Head of caudate nucleus (tissue), 42 donors: ENCODE measurements at places on chromosomes 6 and 20.

- DNase-seq: peak; percentile 21
Observed at GRCh38 chr6:1436334-1437306, 47.2 kb downstream of the FOXF2 start.

DNA sequence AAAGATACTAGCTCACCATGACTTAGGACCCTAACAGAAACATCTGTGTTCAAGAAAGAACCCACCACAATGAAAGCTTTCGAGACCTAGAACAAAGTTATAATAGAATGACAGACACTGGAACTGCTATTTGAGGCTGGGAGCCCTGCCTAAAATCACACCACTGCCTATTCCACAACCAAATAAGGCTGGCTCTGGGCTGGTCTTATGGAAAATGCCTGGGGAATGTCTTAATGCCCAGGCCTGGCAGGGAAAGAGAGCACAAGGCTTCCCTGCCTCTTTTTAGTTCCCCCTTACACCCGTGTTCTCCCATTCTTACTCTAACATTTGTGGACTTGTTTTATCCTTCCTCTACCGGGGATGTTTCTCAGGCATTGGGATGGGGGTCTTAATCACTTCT lies 5.6 kb upstream of the METTL24 start:
- DNase-seq: no peak

GRCh38 chr6:26205161-26205624 lies 118.0 kb downstream of the HFE start:
- DNase-seq: peak; percentile 69

- no peak for DNase-seq
Observed at GRCh38 chr6:85637579-85637978, 5.1 kb downstream of the SYNCRIP start.

DNA sequence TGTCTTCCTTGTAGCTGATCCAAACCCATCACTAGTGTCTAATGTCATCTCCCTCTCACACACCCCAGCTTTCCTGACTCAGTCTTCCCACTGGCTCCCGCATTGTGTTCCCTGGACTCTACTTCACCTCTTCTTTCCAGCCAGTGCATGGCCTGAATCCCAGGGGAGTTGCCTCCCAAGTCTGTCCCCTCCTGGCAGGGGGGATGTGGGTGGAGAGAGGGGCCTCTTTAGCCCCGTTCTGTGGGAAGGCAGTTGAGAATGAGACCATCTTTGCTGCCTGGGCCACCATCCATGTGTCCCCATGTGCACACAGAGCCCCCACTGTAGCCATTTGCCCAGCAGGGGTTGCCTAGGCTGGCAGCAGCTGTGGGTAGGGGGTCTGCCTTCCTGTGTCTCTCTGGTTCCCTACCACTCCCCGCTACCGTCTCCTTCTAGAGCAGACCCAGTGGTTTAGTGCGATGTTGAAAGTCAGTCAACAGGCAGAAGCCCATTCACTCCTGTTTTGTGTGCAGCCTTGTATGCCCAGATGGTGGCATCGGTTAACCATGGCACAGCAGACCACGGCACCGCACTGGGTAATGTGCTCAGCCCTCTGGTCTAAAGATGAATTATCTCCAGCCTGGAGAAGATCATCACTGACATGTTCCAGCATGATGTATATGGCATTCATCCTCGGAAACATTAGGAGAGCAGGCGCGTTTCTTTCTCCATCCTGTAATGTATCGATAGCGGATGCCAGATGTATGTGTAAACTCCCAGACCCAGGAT lies 178.8 kb upstream of the SNX9 start:
- DNase-seq: peak; percentile 43

DNA sequence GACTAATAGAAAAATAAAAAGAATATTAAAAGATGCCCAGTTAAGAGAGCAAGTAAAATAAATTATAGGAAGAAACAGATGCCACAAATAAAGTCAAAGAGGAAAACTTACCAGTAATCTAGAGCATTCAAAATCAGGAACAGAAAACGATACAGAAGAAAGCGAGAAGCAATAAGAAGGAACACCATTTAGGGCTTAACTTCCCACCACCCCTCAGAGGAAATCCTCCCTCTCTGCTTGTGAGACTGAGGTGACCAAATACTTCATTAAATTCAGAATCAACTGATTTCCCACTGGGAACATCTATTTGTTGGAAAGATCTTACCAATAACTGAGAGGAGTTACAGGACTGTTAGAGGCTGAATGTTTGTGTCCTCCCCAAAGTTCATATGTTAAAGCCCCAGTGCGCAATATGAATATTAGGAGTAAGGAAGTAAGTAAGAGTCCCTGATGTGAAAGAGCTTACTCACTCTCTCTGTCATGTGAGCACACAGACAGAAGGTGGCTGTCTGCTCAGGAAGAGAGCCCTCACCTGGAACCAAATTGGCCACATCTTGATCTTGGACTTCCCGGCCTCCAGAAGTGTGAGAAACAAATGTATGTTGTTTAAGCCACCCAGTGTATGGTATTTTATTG lies 19.5 kb downstream of the KATNA1 start:
- DNase-seq: no peak

- peak; percentile 71 for DNase-seq
Observed at GRCh38 chr6:118748311-118749062, 97.1 kb upstream of the CEP85L start.

DNA sequence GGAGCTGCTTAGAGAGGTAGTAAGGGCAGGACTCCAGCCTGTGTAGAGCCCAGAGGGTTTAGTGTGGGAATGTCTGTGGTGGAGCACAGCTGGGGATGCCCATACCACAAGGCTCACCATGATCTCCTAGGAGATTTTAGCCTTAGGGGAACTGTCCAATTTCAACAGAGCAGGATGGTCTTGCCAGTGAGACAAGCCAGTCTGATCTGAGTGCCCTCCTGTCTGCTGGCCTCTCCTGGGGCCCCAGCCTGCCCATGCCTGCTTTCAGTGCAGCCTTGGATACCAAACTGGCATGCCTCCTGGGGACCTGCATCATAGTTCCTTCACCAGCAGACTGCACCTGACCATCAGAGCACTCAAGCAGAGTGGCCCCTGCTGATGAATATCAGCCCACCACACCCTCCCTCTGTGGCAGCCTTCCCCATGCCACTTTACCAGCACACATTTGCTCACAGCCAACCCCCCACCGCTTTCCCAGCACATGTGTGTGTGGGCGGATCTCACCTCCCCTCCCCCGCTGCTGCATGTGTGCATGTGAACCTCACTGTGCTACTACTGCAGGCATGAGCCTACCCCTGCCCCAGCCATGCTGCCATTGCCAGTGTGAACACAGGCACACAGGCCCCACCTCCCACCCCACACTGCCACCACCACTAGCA lies 7.9 kb upstream of the TREM1 start:
- DNase-seq: no peak

GRCh38 chr6:39853604-39854003 lies 61.4 kb downstream of the DAAM2 start:
- DNase-seq: peak; percentile 62

GRCh38 chr20:34083137-34083536 lies 28.9 kb downstream of the EIF2S2 start:
- peak; percentile 45 for DNase-seq

GRCh38 chr20:50015993-50016770 lies 33.4 kb downstream of the SNAI1 start:
- no peak for DNase-seq

DNA sequence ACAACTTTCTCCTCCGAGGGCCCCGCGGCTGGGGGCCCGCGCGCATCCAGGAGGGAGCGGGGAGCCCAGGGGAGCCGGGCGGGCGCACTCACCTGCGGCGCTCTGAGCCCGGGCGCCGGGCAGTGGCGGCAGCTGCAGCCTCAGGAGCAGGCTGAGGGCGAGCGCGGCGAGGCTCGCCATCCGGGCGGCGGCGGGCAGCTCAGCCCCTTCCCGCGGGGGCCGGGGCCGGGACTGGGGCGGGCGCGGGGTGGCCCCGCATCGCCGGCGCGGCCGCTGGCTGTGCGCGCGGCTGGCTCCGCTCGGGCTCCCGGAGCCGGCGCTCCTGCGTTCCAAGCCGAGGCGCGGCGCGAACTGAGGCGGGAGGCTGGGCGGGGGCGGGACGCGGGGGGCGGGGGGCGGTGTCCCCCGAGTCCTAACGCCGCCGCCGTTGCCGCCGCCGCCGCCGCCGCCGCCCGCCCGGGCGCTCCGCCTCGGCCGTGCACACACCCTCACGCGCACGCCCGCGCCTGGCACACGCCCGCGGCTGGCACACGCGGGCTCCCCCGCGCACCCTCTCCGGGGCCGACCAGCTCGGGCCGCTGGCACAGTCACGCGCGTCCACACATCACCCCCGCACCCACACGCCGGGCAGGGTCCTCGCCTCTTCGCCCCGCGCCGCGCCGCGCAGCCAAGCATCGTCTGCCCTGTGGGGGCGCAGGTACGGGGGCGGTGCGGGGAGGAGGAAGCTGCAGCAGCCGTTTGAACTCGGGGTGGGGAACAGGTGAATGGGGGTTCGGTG lies at the start of gene PTPRT:
Gene PTPRT (minus strand): TSS at position 353 of the 778 bp plus-strand sequence. CDS start 173 bp downstream, at position 180.
- peak; percentile 41 for DNase-seq

DNA sequence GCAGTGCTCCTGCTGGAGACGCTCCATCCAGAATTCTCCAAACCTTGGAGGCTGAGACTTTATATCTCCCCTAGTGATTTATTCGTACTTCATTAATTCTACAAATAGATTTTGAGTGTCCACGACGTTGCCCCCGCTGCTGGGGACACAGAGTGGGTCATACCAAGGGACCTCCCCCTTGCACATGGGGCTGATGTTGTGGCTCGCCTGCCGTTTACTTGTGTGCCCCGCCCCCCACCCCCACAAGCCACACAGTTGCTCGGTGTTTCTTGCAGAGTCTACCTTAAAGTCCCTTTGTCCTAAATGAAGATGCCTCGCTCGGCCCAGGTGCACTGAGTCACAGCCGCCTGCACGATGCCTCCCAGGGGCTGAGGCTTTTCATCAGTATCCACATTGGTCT lies 20.3 kb upstream of the SMOC2 start:
- no peak for DNase-seq

- peak; percentile 60 for DNase-seq
Observed at GRCh38 chr6:25537349-25538018, 114.5 kb upstream of the SCGN start.
